Myometrial cell (primary cell): ENCODE measurements at places on chromosomes 11 and 22. TPM values are rescaled to one million over a fixed set of nuclear protein-coding genes. Genes with fewer than 3 reads are reported as not detected.

The CYB5R2 gene
- total RNA-seq: 89.5 and 93.7 TPM in 2 replicates

The SYT12 gene
- 0.18 and 0.58 TPM in 2 replicates for total RNA-seq

The H19 gene
- 41.8 and 55.1 TPM in 2 replicates for total RNA-seq

The OR52N4 gene
- not detected in 2 replicates for total RNA-seq

The TRIM29 gene
- total RNA-seq: 6.3 TPM in 1 of 2 replicates, not detected in the other

The CECR2 gene
- total RNA-seq: under 0.01 and 0.58 TPM in 2 replicates

The CST6 gene
- total RNA-seq: not detected in 2 replicates

The SAA4 gene
- not detected in 2 replicates for total RNA-seq

The UPK2 gene
- not detected in 2 replicates for total RNA-seq

The PHETA2 gene
- 27.5 and 29.4 TPM in 2 replicates for total RNA-seq

The ANO1 gene
- total RNA-seq: not detected in 2 replicates
